ENCODE measurements at places on chromosomes 2 and 18.
A peak's percentile ranks its signal among the peaks of the same experiment; 100 is the strongest.

DNA sequence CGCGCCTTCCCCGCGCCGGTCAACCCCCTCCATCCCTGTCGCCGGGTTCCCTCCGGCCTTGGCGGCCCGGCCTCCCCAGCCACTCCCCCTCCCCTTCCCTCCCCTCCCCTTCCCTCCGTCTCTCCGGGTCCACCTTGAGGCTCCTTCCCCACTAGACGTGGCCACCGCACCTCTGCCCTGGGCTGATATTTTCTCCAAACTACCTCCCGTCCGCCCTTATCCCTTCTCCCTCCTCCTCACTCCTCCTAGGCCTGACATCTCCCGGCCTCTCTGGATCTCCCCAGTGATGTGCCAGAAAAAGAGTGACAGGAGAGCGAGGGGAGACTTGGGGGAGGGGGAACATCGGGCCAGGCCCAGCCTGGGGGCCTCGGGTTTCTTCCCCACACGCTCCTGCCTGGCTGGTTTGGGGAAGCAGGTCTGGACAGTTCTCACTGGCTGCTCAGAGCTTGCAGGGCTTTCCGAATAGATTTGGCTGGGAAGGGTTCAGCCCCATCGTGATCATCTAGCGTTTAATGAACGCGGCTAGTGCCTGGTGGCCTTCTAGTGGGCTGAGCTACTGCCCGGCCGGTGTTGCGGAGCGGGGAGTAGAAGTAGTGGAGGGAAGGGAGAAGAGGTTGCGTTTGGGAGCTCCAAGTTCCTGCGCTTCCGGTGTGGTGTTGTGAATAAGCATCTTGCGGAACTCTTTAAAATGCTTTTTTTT lies 641 bp downstream of the MAPRE3 start:
- no peak for DNase-seq

DNA sequence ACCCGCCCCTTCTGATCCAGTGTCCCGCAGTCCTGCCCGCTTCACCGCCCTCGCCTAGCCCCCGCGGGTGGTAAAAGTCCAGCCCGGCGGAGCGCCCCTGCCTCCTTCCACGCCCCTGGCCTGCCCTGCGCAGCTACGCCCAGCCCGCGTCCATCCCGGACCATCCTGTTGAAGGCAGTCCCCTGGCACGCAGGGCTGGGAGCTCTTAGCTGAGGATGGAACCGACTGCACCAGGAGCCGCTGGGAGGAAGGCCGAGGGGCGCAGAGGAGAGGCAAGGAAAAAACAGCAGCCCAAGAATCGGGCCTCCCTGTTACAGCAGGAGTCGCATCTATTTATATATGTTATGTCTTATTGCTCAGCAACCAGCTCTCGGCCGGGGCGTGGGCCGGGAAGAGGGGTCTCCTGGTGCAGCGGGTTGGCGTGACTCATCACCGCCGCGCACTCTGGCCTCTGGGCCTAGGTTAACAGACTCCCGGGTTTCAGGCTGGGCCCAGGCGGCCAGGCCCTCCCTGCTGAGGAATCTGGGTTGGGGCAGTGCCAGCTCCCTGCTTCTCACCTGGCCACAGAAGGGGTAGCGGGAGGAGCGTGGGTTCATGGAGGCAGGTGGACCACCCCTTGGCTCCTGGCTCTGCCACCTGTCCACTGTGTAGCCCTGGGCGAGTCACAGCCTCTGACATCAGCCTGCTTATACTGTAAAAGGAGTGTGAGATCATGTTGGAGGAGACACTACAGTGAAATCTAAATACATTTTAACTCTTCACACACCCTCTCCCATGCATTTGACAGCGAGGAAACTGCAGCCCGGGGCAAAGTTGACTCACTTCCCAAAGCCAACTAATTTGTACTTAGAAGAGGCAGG lies 13.4 kb upstream of the MAP3K2 start:
- peak; percentile 81 for DNase-seq

- DNase-seq: no peak
Measured at GRCh38 chr2:128315122-128315828, 3.4 kb downstream of the HS6ST1 start.

- DNase-seq: no peak
Measured at GRCh38 chr18:9988665-9989064, 74.8 kb downstream of the VAPA start.

GRCh38 chr2:216571909-216572513 lies 61.2 kb upstream of the IGFBP2 start:
- no peak for DNase-seq

GRCh38 chr18:58247363-58247834 lies 203.4 kb downstream of the NEDD4L start:
- no peak for DNase-seq

DNA sequence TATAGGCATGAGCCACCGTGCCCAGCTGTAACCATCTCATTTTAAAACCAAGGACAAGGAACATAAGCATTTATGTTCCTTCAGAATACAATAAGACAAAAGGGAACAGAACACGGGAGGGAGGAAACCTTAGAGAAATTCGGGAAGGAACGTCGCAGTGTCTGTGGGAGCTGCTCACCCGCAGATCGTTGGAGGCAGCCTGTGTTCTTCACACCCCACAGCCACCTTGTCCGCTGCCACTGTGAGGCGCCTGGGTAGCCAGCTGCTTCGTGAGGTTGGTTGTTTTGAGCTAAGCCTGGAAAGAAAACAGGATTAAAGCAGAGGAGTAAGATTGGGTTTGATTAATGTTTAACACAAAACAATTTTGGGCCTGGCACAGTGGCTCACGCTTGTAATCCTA lies 250.0 kb downstream of the FHOD3 start:
- DNase-seq: no peak

GRCh38 chr18:45978084-45978483 lies 11.0 kb upstream of the EPG5 start:
- DNase-seq: no peak

- DNase-seq: peak; percentile 76
Measured at GRCh38 chr2:69100220-69100723, 87.3 kb downstream of the ANTXR1 start.

DNA sequence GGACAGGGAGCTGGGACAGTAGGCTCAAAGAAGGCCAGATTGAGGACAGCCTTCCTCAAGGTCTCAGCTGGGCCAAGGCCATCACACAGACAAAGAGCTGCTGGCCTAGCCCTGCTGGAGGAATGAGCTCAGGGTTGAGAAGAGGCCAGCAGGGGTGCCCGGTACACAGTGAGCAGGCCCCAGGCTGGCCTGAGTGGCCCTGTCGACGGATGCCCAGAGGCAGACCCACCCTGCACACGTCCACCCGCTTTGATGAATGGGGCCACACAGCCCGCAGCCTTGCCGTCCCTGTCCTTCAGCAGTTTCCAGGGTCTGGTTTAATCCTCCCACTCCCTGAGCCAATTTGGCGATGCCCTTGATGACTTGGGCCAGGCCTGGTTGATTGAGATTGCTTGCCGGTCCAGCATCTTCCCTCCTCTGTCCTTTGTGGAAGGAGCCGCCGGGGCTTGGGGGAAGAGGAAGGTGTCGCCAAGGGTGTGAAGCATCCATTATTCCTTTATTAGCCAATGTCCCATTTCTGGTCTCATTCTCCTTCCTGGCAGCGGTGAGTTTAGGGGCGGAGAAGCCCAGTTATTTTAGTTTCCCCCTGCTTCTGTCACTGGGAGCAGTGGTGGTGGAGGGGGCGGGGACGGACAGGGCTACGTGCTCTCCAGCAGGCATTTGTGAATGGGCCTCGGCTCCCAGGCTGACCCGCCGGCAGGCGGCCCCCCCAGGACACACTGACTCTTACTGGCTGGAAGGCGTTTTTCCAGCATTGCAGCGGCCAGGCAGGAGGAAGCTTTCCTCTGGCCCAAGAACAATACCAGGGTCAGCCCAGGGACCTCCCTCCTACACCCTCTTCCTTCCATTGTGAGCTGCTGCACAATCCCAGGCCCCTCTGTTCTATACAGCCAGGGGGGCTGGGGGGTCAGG lies 141.8 kb downstream of the CTIF start:
- no peak for DNase-seq

GRCh38 chr2:55519938-55520885 lies 694 bp downstream of the CFAP36 start:
- peak; percentile 24 for DNase-seq

DNA sequence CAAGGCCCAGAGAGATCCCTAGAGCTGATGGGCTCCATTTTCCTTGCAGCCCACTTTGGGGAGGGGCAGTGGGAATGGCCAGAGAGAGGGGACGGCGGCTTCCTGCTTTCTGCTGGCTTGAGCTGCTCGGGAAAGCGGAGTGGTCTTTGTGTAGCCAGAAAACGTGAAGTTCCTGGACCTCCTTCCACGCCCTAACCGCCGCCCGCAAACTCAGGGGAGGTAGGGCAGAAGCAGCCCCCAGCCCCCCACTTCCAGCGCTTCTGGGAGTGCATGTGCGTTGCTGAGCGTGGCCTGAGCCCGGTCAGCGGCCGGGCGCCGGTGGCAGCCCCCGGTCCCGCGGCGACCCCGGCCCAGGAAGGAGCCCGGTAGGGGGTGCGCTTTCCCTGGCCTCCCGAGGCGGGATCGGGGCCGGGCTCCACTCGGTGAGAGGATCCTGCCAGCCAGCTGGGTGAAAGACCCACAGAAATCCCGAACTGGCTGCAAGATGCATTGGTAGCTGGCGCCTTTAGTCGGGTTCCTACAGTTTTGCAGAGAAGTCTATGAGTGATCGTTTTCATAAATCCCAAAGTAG lies 25.3 kb upstream of the BOD1L2 start:
- no peak for DNase-seq

DNA sequence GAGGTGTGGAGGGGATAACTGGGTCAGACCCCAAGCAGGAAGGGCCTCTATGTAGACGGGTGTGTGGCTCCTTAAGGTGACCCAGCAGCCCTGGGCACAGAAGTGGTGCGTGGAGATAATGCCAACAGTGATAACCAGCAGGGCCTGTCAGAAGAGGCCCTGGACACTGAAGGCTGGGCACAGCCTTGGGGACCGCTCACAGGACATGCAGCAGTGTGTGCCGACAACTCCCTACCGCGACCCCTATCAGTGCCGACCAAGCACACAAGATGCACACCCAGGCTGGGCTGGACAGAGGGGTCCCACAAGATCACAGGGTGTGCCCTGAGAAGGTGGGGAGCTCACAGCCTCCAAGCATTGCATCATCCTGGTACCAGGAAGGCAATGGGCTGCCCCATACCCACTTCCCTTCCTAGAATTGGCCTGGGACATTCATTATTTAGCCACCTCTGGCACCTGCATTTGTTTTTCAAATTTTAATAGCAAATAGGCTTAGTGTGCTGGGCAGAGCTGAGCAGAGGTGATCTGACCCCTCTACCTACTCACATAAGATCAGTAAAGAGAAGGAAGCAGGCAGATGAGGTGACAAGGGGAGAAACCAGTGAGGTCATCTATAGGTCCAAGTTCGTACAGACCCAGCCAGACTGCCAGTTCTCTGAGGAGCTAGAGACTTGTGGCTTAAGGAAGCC lies 55.2 kb downstream of the BCL11A start:
- DNase-seq: no peak

- DNase-seq: no peak
Measured at GRCh38 chr18:39105104-39105503, 1539.5 kb upstream of the CELF4 start.

DNA sequence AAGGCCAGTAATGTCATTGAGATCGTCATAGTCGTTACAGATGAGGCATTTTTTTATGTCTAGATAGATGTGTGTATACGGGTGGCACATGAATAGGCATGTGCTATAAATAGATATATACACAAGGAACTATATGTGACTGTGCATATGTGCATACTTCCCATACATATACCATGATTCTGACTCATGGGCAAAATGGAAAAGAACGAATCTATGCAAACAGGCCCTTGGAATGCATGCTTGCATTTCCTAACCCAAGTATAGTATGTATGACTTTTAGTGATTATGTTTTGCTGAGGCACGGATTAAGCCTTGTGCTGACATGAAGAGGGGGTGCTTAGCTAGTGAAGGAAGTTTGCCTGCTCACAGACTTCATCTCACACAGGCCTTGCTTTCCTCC lies 111.7 kb downstream of the BCL11A start:
- no peak for DNase-seq

GRCh38 chr2:164964700-164965099 lies 9.4 kb upstream of the SLC38A11 start:
- DNase-seq: no peak

DNA sequence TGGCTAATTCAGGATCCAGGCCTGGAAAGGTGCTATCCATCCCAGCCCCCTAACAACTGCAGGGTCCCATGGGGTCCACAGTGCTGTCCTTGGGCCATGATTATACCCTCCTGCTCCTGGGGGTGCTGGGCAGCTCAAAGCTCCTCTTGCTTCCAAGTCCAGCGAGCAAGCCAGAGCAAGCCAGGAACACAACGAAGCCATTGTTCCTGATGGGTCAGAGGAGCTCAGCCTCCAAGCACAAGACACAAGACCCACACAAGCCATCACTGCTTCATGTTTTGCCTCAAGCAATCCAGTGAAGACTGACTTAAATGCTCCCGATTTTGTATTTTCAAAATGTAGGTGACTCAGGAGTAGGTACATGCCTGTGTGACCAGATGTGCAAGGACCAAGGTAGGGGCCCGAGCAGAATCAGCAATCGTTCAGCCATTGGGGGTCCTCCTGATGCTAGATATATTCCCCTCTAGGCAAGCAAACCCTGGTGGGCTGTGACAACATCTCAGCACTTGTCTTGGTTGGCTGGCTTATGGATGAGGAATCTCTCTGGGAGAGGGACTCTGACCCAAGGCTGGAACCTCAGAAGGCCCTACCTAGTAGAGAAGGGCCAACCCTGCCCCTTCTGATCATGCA lies 90.8 kb downstream of the EPAS1 start:
- peak; percentile 15 for DNase-seq

GRCh38 chr2:178412047-178412446 lies 38.9 kb downstream of the PRKRA start:
- DNase-seq: no peak

- DNase-seq: no peak
Measured at GRCh38 chr2:41935002-41935401, 112.8 kb upstream of the PKDCC start.

All from RPMI7951 (cell line).